ENCODE measurements at places on chromosomes 12 and 14. TPM values are rescaled to one million over a fixed set of nuclear protein-coding genes. Genes with fewer than 3 reads are reported as not detected.

Gene OR10P1
- total RNA-seq, result not detected

Gene CLEC7A
- total RNA-seq, result 13.5 TPM

Gene ABCC9
- 64.2 TPM for total RNA-seq

Gene KLRC3
- not detected for total RNA-seq

Gene RAD9B
- 0.60 TPM for total RNA-seq

Gene SAMD15
- total RNA-seq, result not detected

Gene B4GALNT1
- 0.84 TPM for total RNA-seq

Gene TMEM63C
- total RNA-seq, result not detected

Gene LRFN5
- total RNA-seq, result 2.4 TPM

Gene TAS2R42
- total RNA-seq, result not detected

Gene ACRBP
- 3.8 TPM for total RNA-seq

Gene NKX2-1
- total RNA-seq, result not detected

Gene RTN1
- 50.0 TPM for total RNA-seq

Gene KLHL33
- total RNA-seq, result 0.12 TPM

Gene SINHCAF
- total RNA-seq, result 32.2 TPM

Gene RERGL
- total RNA-seq, result not detected

Gene KRT6C
- not detected for total RNA-seq

Gene DNAI7
- not detected for total RNA-seq

Gene CTSG
- 0.84 TPM for total RNA-seq

Gene ANKS1B
- total RNA-seq, result 5.8 TPM

Gene PMCH
- not detected for total RNA-seq

Gene FAM186B
- 0.84 TPM for total RNA-seq

Gene ANO4
- 0.56 TPM for total RNA-seq

Gene SYNDIG1L
- 0.32 TPM for total RNA-seq

Gene TAS2R10
- 1.9 TPM for total RNA-seq

Gene TEX22
- total RNA-seq, result not detected
